MCF 10A (cell line): ENCODE measurements at places on chromosomes 13 and 19.

GRCh38 chr19:2777952-2778683, 5.0 kb downstream of the SGTA start:
- H3K27me3 ChIP-seq, result no peaks in the 10 kb centered on the region
- H3K4me1 ChIP-seq, result peaks cover 19% of the 10 kb centered on the region
- H3K27ac ChIP-seq, result no peak overlapping the region

DNA sequence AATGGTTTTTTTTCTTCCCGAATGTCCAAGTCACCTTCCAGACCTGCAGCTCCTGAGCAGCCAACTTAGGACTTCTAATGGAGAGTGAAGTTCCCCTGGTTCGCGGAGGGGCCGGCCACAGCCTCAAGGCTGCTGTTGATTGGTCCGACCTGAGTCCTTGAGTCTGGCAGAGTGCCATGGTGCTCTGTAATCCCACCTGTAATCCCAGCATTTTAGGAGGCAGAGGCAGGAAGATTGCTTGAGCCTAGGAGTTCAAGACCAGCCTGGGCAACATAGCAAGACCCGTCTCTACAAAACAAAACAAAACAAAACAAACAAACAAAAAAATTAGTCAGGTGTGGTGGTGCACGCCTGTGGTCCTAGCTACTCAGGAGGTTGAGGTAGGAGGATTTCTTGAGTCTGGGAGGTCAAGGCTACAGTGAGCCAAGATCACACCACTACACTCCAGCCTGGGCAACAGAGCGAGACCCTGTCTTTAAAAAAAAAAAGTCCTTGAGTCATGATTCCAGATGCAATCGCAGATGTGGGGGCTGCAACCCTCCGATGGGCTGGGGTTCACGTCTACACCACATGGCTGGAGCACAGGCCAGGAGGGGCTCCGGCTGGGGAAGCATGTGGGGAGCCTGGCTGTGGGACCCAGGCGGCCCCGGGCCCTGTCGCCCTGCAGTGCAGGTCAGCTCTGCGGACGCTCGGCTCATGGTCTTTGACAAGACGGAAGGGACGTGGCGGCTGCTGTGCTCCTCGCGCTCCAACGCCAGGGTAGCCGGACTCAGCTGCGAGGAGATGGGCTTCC, 17.7 kb downstream of the HPN start:
- H3K27me3 ChIP-seq, result peaks cover 18% of the 10 kb centered on the region
- no peak for DNase-seq
- no peak overlapping the region for H3K27ac ChIP-seq
- H3K36me3 ChIP-seq, result no peaks in the 10 kb centered on the region

GRCh38 chr13:36405151-36405550, 27.1 kb upstream of the CCNA1 start:
- H3K4me1 ChIP-seq, result no peaks in the 10 kb centered on the region
- no peaks in the 10 kb centered on the region for H3K36me3 ChIP-seq
- DNase-seq, result no peak
- H3K4me3 ChIP-seq, result no peak overlapping the region
- H3K27ac ChIP-seq, result no peak overlapping the region

DNA sequence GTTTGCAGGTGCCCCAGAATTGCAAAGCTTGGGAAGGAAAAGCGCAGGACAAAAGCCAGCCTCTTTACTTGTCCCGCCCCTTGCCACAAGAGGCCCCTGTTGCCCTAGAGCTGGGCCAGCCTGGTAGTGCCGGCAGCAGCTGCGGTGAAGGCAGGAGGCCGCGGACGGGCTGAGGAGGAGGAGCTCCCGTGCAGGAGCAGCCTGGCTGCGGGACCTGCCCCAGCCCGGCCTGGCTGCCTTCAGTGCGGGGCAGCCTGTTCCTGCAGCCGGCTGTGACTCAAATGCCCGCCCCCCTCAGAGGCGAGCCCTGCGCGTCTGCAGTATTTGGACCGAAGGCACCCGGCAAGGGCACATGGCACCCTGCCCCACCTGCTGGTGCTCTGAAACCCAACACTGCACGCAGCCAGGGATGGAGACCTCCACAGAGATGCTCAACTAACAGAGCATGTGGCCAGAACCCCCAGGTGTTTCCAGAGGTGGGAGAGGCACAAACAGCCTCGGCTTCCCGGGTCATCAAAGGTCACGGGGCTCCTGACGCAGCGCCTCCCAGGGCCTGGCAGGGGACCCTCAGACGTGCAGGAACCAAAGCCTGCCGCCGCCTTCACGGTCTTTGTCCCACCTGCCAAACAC, 29.7 kb downstream of the NAXD start:
- no peaks in the 10 kb centered on the region for H3K4me1 ChIP-seq
- DNase-seq, result no peak
- H3K27ac ChIP-seq, result no peak overlapping the region
- H3K36me3 ChIP-seq, result peaks cover 75% of the 10 kb centered on the region

- H3K4me3 ChIP-seq, result peak overlapping the region; percentile 64
- H3K27ac ChIP-seq, result no peak overlapping the region
- H3K27me3 ChIP-seq, result no peaks in the 10 kb centered on the region
- DNase-seq, result peak; percentile 86
These were observed 58.3 kb downstream of the GPALPP1 start for GRCh38 chr13:45047394-45048310.

GRCh38 chr19:33350538-33351309, 22.8 kb upstream of the CEBPG start:
- H3K27me3 ChIP-seq, result no peaks in the 10 kb centered on the region
- peak; percentile 99 for DNase-seq
- peaks cover 18% of the 10 kb centered on the region for H3K4me1 ChIP-seq
- peaks cover 6% of the 10 kb centered on the region for H3K36me3 ChIP-seq
- peak overlapping the region; percentile 38 for H3K4me3 ChIP-seq
- H3K27ac ChIP-seq, result peak overlapping the region; percentile 84

GRCh38 chr19:41352609-41353465, 885 bp downstream of the TGFB1 start:
- DNase-seq, result peak; percentile 74
- H3K27ac ChIP-seq, result no peak overlapping the region
- peaks cover 24% of the 10 kb centered on the region for H3K4me1 ChIP-seq
- peak overlapping the region; percentile 98 for H3K4me3 ChIP-seq
- H3K27me3 ChIP-seq, result no peaks in the 10 kb centered on the region

DNA sequence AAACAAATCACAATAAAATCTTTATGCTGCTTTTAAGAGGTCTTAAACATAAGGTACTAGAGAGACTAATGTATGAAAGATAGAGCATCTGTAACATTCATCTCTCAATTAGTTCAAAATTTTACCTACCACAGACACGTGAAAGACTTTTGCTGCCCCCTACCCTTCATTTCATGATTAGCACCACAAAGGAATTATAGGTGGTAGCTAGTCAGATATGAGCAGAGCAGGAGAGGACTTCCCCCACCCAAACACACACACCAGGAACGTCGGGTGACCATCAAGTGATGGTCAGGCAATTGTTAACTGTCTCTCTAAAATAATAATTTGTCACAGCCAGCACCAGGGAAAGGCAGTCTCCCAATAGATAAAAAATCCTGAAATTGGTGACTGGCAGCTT, 1531.7 kb upstream of the SPRY2 start:
- H3K4me1 ChIP-seq, result no peaks in the 10 kb centered on the region
- H3K36me3 ChIP-seq, result no peaks in the 10 kb centered on the region
- H3K27me3 ChIP-seq, result no peaks in the 10 kb centered on the region
- no peak overlapping the region for H3K4me3 ChIP-seq

- no peak for DNase-seq
- H3K27ac ChIP-seq, result no peak overlapping the region
- H3K27me3 ChIP-seq, result no peaks in the 10 kb centered on the region
- no peaks in the 10 kb centered on the region for H3K36me3 ChIP-seq
- H3K4me1 ChIP-seq, result no peaks in the 10 kb centered on the region
These were observed 219.5 kb upstream of the TSHZ3 start for GRCh38 chr19:31568724-31569123.

GRCh38 chr13:104483631-104484030, 1417.4 kb upstream of the SLC10A2 start:
- H3K4me3 ChIP-seq, result no peak overlapping the region
- H3K27ac ChIP-seq, result no peak overlapping the region
- no peak for DNase-seq
- no peaks in the 10 kb centered on the region for H3K36me3 ChIP-seq
- no peaks in the 10 kb centered on the region for H3K27me3 ChIP-seq

GRCh38 chr13:95603887-95604555, 40.5 kb downstream of the DZIP1 start:
- DNase-seq, result peak; percentile 97
- H3K36me3 ChIP-seq, result peaks cover 23% of the 10 kb centered on the region
- H3K4me1 ChIP-seq, result peaks cover 56% of the 10 kb centered on the region

DNA sequence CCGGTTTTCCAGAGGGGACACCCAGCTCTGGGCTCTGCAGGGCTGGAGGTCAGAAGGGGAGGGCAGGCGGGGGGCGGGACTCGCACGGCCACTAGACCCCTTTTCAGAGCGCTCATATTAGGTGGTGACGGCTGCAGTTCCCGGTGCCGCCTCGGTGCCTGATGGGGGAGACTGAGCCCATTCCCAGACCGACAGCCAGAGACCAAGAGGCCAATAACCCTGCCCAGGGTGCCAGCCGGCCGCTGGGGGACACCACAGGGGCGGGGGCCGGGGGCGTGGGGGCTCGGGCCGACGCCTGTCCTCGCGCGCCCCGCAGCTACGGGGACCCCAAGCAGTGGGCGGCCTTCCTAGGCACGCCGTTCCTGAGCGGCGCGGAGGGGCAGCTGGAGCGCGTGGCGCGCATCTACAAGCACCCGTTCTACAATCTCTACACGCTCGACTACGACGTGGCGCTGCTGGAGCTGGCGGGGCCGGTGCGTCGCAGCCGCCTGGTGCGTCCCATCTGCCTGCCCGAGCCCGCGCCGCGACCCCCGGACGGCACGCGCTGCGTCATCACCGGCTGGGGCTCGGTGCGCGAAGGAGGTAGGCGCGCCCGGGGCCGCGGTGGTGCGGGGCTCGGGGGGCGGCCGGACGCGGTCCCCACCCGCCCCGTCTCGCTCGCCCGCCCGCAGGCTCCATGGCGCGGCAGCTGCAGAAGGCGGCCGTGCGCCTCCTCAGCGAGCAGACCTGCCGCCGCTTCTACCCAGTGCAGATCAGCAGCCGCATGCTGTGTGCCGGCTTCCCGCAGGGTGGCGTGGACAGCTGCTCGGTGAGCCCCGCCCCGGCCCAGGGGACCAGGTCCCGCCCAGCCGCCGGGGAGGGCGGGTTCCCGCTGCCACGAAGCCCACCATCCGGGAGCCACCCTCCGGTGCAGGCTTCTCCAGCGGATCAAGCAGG, 2.4 kb downstream of the TIMM13 start:
- H3K4me3 ChIP-seq, result peak overlapping the region; percentile 93
- no peaks in the 10 kb centered on the region for H3K4me1 ChIP-seq
- no peaks in the 10 kb centered on the region for H3K27me3 ChIP-seq
- no peak for DNase-seq

DNA sequence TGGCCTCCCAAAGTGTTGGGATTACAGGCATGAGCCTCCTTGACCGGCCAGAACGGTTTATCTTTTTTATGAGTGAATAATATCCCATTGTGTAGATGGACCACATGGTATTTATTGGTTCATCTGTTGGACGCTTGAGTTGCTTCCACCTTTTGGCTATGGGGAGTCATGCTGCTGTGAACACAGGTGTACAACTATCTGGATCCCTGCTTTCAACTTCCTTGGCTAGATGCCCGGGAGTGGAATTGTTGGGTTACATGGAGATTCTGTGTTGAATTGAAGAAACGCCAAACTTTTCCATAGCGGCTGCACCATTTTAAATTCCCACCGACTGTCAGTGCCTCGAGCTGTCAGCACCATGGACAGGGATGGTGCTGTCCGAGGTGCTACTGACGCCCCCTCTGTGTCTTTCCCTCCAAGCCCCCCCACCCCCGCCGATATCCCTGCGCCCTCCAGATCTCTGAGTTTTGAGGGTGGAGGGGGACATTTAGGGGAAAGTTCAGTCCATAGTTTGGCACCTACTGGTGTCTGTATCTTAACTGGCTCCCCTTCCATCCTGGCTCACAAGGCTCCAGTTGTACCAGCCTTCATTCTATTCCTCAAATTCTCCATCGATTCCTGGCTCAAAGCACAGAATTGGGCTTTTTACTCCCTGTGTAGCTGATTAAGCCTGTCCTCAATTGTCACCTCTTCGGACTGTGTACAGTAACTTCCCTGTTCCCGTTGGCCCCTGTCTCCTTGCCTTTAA, 27.3 kb downstream of the PNPLA6 start:
- H3K27ac ChIP-seq, result no peak overlapping the region
- peak; percentile 54 for DNase-seq
- no peaks in the 10 kb centered on the region for H3K27me3 ChIP-seq
- peaks cover 17% of the 10 kb centered on the region for H3K36me3 ChIP-seq
- no peaks in the 10 kb centered on the region for H3K4me1 ChIP-seq
- H3K4me3 ChIP-seq, result no peak overlapping the region

DNA sequence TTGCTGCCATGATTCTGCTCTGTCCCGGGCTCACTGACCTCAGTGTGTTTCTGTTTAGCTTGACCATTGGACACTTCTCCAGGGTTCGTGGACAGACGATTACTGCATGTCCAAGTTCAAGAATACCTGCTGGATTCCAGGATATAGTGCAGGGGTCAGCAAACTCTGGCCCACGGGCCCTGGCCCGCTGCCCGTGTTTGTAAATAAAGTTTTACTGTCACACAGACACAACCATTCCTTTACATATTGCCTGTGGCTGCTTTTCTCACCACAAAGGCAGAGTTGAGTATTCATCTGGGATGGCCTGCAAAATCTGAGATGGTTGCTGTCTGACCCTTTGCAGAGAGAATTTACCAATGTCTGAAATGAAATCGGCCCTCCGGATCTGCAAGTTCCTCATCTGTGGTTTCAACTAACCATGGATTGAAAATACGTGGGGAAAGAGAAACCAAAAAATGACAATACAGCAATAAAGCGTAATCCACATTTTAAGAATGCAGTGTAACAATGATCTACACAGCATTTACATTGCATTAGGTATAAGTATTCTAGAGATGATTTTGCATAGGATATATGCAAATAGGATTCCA, 25.9 kb upstream of the F2RL3 start:
- no peak overlapping the region for H3K27ac ChIP-seq
- H3K4me1 ChIP-seq, result no peaks in the 10 kb centered on the region
- DNase-seq, result no peak
- H3K27me3 ChIP-seq, result no peaks in the 10 kb centered on the region

DNA sequence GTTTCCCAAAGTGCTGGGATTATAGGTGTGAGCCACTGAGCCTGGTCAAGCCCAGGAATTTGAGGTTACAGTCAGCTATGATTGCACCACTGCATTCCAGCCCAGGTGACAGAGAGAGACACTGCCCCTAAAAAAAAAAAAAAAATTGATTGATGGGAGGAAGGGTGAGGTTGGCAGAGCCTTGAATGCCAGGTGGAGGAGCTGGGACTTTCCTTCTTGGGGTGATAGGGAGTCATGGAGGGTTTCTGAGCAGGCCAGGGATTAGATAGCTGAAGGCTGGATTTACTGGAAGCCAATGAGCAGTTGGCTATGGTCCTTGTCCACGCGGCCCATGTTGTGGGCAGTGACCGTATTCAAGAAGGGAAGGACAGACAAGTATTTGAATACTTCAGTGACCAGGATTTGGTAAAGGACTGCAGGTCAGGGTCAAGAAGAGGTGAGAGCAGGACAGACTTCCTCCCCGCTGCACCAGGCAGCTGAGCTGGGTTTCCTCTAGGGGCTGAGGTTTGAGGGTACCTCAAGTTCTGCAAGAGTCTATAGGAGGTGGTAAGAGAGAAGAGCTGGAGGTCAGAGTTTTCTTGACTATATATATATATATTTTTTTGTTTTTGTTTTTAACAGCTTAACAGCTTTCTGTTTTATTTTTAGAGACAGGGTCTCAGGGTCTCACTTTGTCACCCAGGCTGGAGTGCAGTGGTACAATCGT, 6.9 kb upstream of the ICAM4 start:
- no peaks in the 10 kb centered on the region for H3K27me3 ChIP-seq
- H3K4me1 ChIP-seq, result peaks cover 8% of the 10 kb centered on the region
- no peak overlapping the region for H3K27ac ChIP-seq
- peaks cover 22% of the 10 kb centered on the region for H3K36me3 ChIP-seq
- DNase-seq, result no peak

- DNase-seq, result no peak
- H3K4me3 ChIP-seq, result no peak overlapping the region
- peaks cover 12% of the 10 kb centered on the region for H3K36me3 ChIP-seq
- H3K27ac ChIP-seq, result no peak overlapping the region
- no peaks in the 10 kb centered on the region for H3K27me3 ChIP-seq
These were observed 12.6 kb downstream of the ATP11A start for GRCh38 chr13:112702341-112702985.
